HFFc6 (cell line): ENCODE measurements at places on chromosomes 7 and 10. TPM values are rescaled to one million over a fixed set of nuclear protein-coding genes. Genes with fewer than 3 reads are reported as not detected.

DNA sequence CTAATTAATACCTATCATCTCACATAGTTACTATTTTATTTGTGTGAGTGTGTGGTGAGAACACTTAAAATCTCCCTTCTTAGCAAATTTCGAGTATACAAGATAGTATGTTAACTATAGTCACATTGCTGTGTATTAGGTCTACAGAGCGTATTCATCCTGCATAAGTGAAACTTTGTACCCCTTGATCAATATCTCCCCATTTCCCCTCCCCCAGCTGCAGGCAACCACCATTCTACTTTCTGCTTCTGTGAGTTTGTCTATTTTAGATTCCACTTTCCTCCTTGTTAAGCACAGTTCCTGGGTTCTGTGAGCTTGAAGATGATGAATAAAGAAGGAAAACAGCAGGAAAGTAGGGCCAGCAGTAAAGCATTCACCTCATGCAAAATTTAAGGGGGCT lies 42.4 kb downstream of the MRPS33 start:
- DNase-seq = no peak

DNA sequence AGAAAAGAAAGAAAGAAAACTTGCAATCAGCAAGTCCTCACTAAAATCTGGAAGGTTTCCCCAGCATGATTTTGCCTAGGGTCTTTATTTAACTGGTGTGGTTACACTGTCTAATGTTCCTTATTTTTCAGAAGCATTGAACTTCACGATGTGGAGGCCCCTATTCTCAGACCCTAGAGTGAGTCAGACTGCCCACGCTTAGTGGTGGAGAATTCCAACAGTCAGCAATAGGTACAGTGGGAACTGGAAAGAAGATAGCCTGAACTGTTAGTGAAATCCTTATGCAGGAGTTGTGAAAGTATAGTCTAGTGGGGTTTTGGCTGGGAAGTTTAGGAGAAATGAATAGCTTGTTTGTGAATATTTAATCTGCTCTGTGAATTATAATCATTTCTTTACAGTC lies 115.0 kb downstream of the FZD1 start:
- no peak for DNase-seq

DNA sequence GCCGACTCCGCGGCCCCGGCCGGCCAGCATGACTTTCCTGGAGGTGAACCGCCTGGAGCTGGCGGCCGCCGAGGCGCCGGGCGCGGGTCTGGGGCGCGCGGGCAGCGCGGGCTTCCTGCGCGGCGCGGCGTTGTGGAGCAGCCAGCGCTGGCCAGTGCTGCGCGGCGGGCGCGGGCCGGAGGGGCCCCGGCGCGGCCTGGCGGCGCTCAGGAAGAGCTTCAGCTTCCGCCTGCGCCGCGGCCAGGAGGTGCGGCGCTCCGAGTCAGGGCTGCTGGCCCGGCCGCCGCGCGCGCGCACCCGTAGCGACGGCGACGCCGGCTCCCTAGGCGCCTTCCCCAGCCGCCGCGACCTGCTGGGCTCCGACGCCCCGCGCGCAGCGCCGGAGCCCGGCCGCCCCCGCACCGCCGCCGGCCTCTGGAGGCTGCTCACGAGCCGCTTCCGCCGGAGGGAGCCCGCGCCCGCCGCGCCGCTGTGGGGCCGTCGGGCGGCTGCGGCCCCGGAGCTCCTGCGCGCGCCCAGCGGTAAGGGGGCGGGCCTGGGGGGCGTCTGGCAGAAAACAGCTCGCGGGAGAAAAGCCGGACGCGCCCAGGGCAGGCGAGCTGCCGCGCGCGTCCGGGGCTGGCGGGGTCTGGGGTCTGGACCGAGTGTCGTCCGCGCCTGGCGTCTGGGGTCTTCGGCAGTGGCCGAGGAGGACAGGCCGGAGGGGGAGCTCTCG lies 29.0 kb downstream of the AGAP3 start:
- DNase-seq = no peak

DNA sequence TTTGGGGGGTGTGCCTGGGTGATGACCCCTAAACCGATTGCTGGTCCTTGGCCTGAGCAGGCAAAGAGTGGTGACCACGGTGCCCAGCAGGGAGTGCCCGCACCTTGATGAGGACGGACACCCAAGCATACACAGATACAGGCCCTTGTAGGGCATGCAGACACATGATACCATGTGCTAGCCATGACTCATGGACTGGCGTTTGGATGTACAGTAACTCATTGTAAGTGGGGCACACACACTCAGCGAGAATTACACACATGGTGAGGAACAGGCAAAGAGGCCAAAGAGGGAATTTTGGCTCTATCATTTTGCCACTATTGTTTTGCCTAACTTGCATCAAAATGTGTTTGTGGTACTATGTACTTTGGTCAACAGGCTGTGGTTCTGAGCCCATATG lies 24.1 kb downstream of the KAZALD1 start:
- no peak for DNase-seq

- no peak for DNase-seq
Observed at GRCh38 chr10:114373631-114374030, 30.7 kb downstream of the AFAP1L2 start.

GRCh38 chr7:108181073-108181985 lies 51.2 kb upstream of the LAMB4 start:
- DNase-seq = peak; percentile 34

GRCh38 chr10:69088801-69089501 lies 1.0 kb downstream of the SRGN start:
- DNase-seq = peak; percentile 39

FEZF1 gene
- not detected in 2 replicates for total RNA-seq
